ENCODE measurements at places on chromosomes 16 and 17.

- DNase-seq = no peak
These were observed 9.0 kb downstream of the DECR2 start for GRCh38 chr16:410516-411178.

GRCh38 chr17:79521225-79521624 lies 89.6 kb downstream of the RBFOX3 start:
- no peak for DNase-seq

GRCh38 chr17:2789700-2790099 lies 6.5 kb upstream of the RAP1GAP2 start:
- DNase-seq = no peak

GRCh38 chr16:56607109-56607618 lies 1.2 kb upstream of the MT2A start:
- no peak for DNase-seq

- no peak for DNase-seq
These were observed 14.8 kb downstream of the TLE7 start for GRCh38 chr16:71426880-71427615.

DNA sequence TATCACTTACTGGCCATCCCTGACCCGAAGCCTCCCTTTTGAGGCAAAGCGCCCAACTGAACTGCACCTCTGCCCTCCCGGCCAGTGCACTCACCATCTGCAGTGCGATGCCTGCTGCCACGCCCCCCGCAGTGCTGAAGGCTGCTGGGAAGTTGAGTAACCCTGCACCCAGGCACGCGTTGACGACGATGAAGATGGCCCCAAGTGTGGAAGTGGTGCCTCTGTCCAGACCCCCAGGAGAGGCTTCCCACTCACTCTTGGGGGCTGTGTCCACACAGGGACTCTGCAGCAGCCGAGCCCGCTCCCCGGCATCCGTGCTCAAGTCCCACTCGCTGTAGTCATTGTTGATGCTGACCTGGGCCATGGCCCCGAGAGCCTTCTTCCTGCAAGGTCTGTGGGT lies 4.8 kb downstream of the SLC38A7 start:
- no peak for DNase-seq

DNA sequence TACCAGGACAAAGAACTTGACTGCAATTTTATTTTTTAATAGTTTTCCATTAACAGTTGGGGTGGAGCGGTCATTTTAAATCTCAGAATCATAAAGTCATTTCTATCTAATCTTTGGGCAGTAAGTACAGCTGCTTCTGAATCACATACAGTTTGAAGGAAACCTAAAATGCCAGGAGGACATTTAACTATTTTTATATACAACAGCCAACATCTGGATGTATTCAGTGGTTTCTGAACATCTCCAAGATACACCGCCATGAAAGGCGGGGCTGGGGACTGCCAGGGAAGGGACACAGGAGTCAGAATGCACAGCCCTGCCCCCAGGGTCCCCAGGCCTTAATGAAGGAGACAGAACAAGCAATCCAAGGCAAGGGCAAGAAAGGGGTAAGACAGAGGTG lies 392.3 kb downstream of the SLC39A11 start:
- no peak for DNase-seq

- DNase-seq = no peak
These were observed 22.1 kb upstream of the PITPNM3 start for GRCh38 chr17:6578491-6578890.

GRCh38 chr17:27581016-27581415 lies 50.0 kb upstream of the LGALS9 start:
- no peak for DNase-seq

- DNase-seq = no peak
These were observed 61.4 kb downstream of the NFATC3 start for GRCh38 chr16:68146585-68146984.

GRCh38 chr17:39664581-39665561 lies at the start of gene TCAP:
Gene TCAP, plus strand, starts transcription at chr17:39665349. Its CDS starts 11 bp downstream, at chr17:39665360.
- DNase-seq = no peak
